ENCODE measurements at places on chromosomes 3 and 15.

GRCh38 chr15:69415381-69415780 lies 1.2 kb downstream of the KIF23 start:
- DNase-seq: no peak

DNA sequence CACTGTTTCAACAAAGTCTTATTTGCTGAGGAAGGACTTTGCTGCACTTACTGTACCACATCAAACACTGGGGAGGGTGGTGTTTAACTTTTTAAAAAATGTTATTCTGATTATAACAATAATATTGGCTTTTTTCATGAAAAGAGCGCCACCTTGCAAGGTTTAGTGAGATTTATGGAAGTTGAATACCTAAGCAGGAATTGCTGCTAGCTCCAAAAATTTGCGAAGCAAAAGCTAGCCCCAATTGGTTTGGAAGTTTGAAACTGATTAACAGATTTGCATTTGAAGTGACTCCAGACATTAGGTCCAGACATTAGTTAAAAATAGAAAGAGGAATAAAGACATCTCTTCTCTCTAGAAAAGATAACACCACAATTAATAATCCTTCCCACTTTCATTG lies 6.7 kb downstream of the ZIC1 start:
- no peak for DNase-seq

GRCh38 chr3:188594139-188594538 lies 440.2 kb downstream of the LPP start:
- no peak for DNase-seq

DNA sequence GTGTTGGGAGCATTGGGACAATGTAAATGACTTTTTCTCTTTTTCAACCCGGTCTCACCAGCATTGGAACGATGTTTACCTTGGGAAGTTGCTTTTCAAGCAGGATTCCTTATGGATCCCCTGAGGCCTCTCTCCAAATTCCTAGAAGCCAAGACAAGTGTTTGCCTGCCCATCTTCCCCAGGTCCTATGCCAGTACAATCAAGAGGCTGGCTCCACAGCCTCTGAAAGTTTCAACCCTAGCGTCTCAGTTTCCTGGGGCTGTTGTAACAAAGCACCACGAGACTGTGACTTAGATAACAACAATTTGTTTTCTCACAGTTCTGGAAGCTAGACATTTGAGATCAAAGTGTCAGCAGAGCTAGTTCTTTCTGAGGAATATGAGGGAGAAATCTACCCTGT lies 347.2 kb upstream of the UMPS start:
- DNase-seq: no peak

- DNase-seq: no peak
These were observed 376.3 kb downstream of the PDCD6IP start for GRCh38 chr3:34174740-34175139.

GRCh38 chr3:14948609-14949038 lies 1.2 kb downstream of the NR2C2 start:
- no peak for DNase-seq
